CD4-positive, alpha-beta memory T cell (primary cell): ENCODE measurements at places on chromosomes 6 and 20. TPM values are rescaled to one million over a fixed set of nuclear protein-coding genes. Genes with fewer than 3 reads are reported as not detected.

RBM24 gene
- not detected for total RNA-seq

BCAS1 gene
- total RNA-seq, result 0.25 TPM

WFDC6 gene
- not detected for total RNA-seq

FAM209B gene
- 2.2 TPM for total RNA-seq

FOXS1 gene
- total RNA-seq, result not detected

AGER gene
- total RNA-seq, result 74.8 TPM

OSBPL2 gene
- 84.4 TPM for total RNA-seq

EZR gene
- 264 TPM for total RNA-seq

TRIM40 gene
- not detected for total RNA-seq

BYSL gene
- total RNA-seq, result 7.1 TPM
